ENCODE measurements at places on chromosomes 5 and 9. TPM values are rescaled to one million over a fixed set of nuclear protein-coding genes. Genes with fewer than 3 reads are reported as not detected.
A peak's percentile ranks its signal among the peaks of the same experiment; 100 is the strongest.

KIF4B gene
- total RNA-seq: 0.02 TPM

PIP5K1B gene
- 0.36 TPM for total RNA-seq

PDCD1LG2 gene
- 0.59 TPM for total RNA-seq

DNA sequence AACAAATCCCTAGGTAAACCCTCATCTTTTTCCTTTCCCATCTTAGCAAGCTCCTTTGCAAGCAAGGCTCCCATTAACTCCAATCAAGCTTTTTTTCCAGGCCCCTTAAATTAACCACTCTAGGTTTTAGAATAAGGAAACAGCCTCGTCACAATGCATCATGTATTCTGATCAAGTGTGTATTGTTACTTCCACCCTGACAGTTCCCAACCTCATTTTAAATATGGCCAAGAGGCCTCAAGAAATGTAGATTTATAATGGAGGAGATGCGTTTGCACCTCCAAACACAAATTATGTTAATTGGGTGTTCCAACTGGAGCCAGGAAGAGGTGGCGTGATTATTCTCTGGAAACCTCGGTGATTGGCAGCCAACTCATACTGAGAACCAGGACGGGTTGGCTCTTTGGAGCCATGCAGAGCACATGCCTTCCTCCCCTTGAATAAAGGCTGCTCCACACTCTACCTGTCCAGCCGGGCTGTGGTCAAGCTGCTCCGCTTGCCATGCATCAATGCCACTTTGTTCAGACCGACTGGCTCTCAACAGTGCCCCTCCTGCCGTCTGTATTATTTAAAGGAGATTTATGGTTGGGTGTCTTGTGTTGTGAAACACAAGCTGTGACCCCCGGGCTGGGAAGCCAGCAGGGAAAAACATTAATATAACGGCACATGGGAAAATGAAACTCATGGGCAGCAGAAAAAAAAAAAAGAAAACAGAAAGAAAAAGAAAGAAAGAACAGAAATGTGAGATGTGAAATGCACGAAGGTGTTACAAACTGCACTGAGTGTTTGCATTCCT, 191.1 kb downstream of the EBF1 start:
- H3K27ac ChIP-seq: no peak overlapping the region
- H3K4me3 ChIP-seq: no peak overlapping the region
- no peaks in the 10 kb centered on the region for H3K36me3 ChIP-seq
- DNase-seq: no peak
- no peaks in the 10 kb centered on the region for H3K4me1 ChIP-seq
- H3K27me3 ChIP-seq: no peaks in the 10 kb centered on the region

GRCh38 chr9:110923601-110924000, 114.7 kb downstream of the LPAR1 start:
- peaks cover 14% of the 10 kb centered on the region for H3K4me1 ChIP-seq
- DNase-seq: no peak
- no peak overlapping the region for H3K4me3 ChIP-seq
- no peaks in the 10 kb centered on the region for H3K27me3 ChIP-seq

DNA sequence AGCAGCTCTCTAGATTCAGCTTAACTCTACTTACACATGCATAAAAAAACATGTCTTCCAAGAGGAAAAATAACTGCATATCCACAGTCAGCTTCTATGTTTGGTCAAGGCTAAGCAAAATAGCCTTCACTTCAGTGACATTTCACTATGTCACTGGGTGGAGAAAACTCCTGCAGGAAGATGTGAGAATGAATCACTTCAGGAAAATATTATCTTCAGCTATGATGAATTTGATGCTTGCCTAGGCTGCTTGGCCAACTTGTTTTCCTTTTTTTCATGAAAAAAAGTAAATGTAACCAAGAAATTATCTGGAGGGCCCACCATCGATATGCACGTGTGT, 143.0 kb upstream of the ZNF608 start:
- H3K27me3 ChIP-seq: no peaks in the 10 kb centered on the region
- no peak overlapping the region for H3K4me3 ChIP-seq
- peaks cover 21% of the 10 kb centered on the region for H3K4me1 ChIP-seq
- no peak overlapping the region for H3K27ac ChIP-seq
- H3K36me3 ChIP-seq: no peaks in the 10 kb centered on the region

GRCh38 chr5:116299746-116300640, 215.2 kb downstream of the COMMD10 start:
- no peak for DNase-seq
- H3K27me3 ChIP-seq: no peaks in the 10 kb centered on the region
- H3K4me3 ChIP-seq: no peak overlapping the region
- no peaks in the 10 kb centered on the region for H3K36me3 ChIP-seq
- no peak overlapping the region for H3K27ac ChIP-seq

GRCh38 chr5:175900157-175900556, 28.8 kb downstream of the CPLX2 start:
- no peaks in the 10 kb centered on the region for H3K4me1 ChIP-seq
- no peaks in the 10 kb centered on the region for H3K36me3 ChIP-seq
- no peaks in the 10 kb centered on the region for H3K27me3 ChIP-seq
- H3K4me3 ChIP-seq: no peak overlapping the region
- no peak overlapping the region for H3K27ac ChIP-seq
- no peak for DNase-seq

- H3K36me3 ChIP-seq: no peaks in the 10 kb centered on the region
- H3K27me3 ChIP-seq: no peaks in the 10 kb centered on the region
- no peaks in the 10 kb centered on the region for H3K4me1 ChIP-seq
- H3K27ac ChIP-seq: no peak overlapping the region
- no peak for DNase-seq
Measured at GRCh38 chr5:14672082-14672481, 7.6 kb downstream of the OTULIN start.

GRCh38 chr9:115127191-115127817, 9.3 kb upstream of the TNC start:
- H3K4me1 ChIP-seq: peaks cover 36% of the 10 kb centered on the region
- H3K4me3 ChIP-seq: no peak overlapping the region
- no peaks in the 10 kb centered on the region for H3K27me3 ChIP-seq
- DNase-seq: peak; percentile 95

DNA sequence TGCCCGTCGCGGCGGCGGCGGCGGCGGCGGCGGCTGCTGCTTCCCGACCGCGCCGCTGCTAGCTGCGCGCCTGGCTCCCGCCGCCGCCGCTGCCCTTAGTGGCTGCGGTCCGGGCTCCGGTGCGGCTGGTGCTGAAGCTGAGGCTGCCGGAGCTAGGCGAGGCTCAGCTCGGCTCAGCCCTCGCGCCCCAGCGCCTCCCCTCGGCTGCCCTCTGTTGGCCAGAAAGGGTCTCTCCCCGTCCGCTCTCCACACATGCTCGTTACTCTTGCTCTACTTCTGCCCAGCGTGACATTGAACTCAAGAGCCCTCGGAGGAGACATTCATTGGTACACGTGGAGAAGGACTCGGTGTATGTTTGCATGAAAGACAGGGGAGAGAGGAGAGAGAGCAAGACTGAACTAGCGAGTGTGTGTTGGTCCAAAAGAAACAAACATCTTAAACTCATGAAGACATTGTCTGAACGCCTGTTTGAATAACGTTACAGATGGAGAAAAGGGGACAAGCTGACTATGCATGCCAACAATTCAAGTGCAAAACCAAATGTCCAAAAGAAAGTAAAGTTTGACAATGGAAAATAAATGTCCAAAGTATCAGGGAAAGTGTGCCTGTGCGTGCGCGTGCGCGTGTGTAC, at the start of gene HCN1:
Gene HCN1, minus strand, starts transcription at position 175 of the 631 bp plus-strand sequence.
- H3K4me1 ChIP-seq: no peaks in the 10 kb centered on the region
- no peaks in the 10 kb centered on the region for H3K36me3 ChIP-seq
- peak; percentile 39 for DNase-seq
- no peak within 1 kb of the TSS for H3K4me3 ChIP-seq
- no peak within 1 kb of the TSS for H3K27ac ChIP-seq
- no peaks in the 10 kb centered on the region for H3K27me3 ChIP-seq

DNA sequence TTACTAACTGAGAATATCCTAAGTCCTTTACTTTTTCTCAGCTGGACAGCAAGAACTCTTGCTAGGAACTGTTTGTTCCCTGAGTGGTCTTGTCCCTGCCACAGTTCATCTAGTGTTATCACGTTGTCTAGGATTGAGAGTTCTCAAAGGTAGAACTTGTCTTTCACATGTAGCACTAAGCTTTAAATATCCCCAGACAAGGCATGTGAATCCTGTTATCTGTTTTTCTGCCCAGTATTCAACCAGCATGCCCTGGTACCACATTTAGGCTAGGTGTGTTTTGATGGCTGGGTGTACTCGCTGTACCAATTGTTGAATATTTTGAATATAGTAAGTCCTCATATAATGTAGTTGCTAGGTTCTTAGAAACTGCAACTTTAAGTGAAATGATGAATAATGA, 27.9 kb upstream of the PDZD2 start:
- no peak overlapping the region for H3K4me3 ChIP-seq
- no peak overlapping the region for H3K27ac ChIP-seq
- no peaks in the 10 kb centered on the region for H3K27me3 ChIP-seq
- H3K36me3 ChIP-seq: no peaks in the 10 kb centered on the region

- peak overlapping the region; percentile 41 for H3K27ac ChIP-seq
- no peaks in the 10 kb centered on the region for H3K27me3 ChIP-seq
- peaks cover 16% of the 10 kb centered on the region for H3K4me1 ChIP-seq
- no peak for DNase-seq
- no peak overlapping the region for H3K4me3 ChIP-seq
- no peaks in the 10 kb centered on the region for H3K36me3 ChIP-seq
Measured at GRCh38 chr9:112002131-112002846, 105.7 kb downstream of the UGCG start.

DNA sequence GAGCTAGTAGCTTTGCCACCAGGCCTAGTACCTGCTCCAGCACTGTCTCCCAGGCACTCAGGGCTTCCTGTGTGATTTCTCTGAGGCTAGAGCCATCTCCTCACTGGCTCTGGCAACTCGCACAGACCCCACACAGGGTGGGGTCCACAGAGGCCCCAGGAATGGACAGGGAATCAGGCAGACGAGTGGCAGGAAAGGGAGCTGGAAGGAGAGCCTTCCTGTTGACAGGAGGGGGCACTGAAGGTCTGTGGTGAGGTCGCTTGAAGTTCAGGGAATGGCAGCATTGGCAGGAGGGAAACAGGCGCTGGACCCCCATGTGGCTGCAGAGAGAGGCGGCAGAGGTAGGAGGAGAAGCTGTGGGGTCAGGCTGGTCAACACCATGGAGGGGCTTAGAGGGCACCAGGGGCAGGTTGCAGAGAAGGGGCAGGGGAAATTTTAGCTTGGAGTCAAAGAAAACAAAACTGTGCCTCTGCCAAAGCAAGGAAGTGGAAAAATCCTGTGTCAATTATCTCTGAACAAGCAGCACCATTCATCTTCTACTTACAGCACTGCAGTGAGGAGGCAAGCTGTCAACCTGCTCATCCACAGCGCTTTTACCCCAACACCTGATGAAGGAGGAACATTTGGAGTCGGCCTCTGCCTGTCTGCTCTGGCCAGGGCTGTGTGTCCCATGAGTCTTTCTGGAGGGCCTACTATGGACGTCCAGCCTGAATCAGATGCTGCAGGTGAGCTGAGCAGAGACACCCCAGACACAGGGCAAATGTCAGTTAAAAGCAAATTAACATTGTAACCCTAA, 270.2 kb downstream of the FSTL4 start:
- no peak for DNase-seq
- no peaks in the 10 kb centered on the region for H3K36me3 ChIP-seq
- no peak overlapping the region for H3K4me3 ChIP-seq

Measured in SJCRH30 (cell line).